Stimulated activated naive B cell treated with anti-CD40 and anti-IgM and Interleukin-4, amounts not matched to agents 10 μg/mL and 1 μg/mL and 100 μg/mL, for 72 hours (primary cell): ENCODE measurements at places on chromosomes 11 and 22.

- DNase-seq, result no peak
These were observed 16.4 kb downstream of the SMARCB1 start for GRCh38 chr22:23803001-23803819.

DNA sequence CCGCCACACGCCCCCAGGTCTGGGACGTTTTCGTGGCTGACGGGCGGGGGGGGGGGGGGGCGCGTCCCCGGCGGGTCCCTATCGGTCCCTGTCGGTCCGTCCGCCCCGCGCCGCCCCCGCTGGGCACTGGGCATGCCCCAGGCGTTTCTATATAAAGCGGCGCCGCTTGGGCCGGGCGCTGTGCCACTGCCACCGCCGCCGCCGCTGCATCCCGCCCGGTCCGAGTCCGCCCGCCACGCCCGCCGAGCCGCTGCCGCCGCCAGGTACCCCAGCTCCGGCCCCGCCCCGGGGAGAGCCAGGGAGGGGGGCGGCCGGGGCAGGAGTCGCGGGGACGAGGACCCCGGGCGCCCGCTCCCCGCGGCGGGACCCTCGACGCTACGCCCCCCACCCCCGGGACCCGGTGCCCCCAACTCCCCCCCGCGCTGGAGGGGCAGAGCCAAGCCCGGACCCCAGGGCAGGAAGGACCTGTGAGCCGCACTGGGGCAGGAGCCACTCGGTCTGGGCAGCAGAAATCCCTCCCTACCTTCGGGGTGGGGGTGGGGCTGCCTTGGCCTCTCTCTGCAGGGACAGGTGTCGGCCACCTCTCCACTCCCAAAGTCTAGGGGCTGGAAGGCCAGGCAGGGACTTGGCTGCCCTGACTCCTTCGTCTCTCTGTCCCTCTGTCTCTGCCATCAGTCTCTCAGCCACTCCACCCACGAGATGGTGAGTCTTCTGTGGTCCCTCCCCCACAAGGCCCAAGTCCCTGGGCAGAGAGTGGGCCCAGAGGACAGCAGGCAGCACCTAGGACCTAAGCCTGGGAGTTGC lies at the start of gene CARNS1:
CARNS1 (plus strand) TSS at position 178 of the 804 bp plus-strand sequence; CDS start at position 700, 522 bp downstream.
- DNase-seq, result no peak

GRCh38 chr11:117096201-117096991 lies 1.8 kb downstream of the SIK3 start:
- peak; percentile 56 for DNase-seq

GRCh38 chr22:40057652-40058051 lies 62.9 kb downstream of the FAM83F start:
- DNase-seq, result no peak
